ENCODE measurements at places on chromosomes 7 and 10. TPM values are rescaled to one million over a fixed set of nuclear protein-coding genes. Genes with fewer than 3 reads are reported as not detected.

Gene NUPR2
- total RNA-seq, result not detected

- DNase-seq, result no peak
Observed at GRCh38 chr7:127949769-127950222, 81.4 kb downstream of the LRRC4 start.

Gene MEIG1
- total RNA-seq, result 1.1 TPM

Gene FOXP2
- not detected for total RNA-seq

Gene BMPER
- not detected for total RNA-seq

DNA sequence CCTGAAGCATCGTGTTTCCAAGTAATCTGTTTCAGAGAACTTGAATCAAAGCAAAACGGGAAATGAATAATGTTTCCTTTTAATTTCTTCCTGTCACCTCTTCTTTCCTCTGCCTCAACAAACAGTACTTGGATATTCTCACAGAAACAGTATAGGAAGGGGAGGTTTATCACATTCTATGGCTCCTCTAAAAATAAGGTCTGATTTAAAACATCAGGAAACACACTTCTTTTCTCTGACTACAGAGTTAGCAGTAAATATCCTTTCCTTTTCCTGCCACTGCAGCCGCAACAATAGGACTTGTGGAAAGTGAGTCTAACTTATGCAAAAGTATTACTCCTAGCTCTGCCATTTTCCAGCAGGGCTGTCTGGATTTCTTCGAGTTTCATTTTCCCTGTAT lies 62.3 kb downstream of the CH25H start:
- no peak for DNase-seq

DNA sequence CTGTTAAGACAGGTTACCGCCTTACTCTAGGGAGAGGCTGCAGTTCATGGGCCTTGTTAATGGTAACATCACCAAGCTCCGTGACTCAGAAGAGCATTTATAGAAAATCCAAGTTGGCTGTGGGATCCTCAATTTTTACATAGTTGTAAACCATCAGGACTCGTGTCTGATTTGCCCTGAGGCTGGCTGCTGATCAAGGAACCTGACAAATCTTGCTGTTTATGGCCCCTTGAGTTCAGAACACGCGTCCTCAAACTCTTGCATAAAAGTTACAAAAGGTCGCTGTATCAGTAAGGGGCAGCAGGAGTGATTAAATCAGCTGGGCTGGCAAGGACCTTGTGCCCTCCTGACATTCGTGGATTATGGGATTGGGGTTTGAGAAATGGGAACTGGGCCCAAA lies 4.6 kb downstream of the SLC13A4 start:
- DNase-seq, result no peak

Gene HYAL4
- total RNA-seq, result not detected

- no peak for DNase-seq
Observed at GRCh38 chr10:126476246-126476645, 88.0 kb upstream of the ADAM12 start.

- no peak for DNase-seq
Observed at GRCh38 chr7:99560834-99561736, 2.6 kb downstream of the ZNF655 start.

GRCh38 chr7:39712751-39713150 lies 89.4 kb downstream of the RALA start:
- DNase-seq, result no peak
